ENCODE measurements at places on chromosomes 6 and 20. TPM values are rescaled to one million over a fixed set of nuclear protein-coding genes. Genes with fewer than 3 reads are reported as not detected.

Gene OPRM1
- 3.1 TPM for total RNA-seq

DNA sequence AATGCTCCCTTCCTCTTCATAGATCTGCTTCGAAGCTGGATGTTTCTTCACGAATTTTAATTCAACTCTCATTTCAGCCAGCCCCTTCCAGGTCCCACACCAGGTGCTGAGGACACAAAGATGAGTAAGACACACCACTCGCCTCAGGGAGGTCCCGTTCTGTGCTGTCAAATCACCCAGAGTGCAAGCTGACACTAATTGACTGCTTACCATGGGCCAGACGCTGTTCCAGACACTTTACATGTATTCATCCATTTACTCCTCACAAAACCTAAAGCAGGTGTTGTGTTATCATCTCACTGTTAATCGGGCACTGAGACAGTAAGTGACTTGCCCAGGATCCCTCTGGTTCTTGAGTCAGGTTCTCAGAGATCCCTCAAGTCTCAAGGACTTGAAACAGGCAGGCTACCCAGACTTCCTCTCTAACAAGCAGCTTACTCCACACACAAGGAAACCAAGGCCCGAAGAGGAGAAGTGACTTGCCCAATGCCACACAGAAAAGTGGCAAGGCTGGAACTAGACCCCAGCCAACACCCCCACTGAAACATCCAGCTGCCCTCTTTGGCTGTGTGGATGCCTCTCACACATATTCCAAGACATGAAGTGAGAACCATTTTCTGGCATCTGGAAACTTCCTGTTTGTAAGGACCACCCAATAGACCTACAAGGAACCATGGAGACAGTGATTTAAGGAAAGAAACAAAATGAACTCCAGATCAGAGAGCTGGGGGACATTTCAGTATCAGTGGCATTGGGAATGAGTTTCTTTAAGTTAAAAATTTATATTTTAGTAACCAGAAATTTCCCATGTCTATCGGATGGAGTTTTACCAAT lies 174.5 kb downstream of the CDC5L start:
- no peaks in the 10 kb centered on the region for H3K27me3 ChIP-seq
- H3K27ac ChIP-seq, result no peak overlapping the region

Gene POM121L2
- total RNA-seq, result not detected

Gene PCK1
- 14.3 TPM for total RNA-seq

- peak; percentile 96 for DNase-seq
- H3K27me3 ChIP-seq, result no peaks in the 10 kb centered on the region
Measured at GRCh38 chr6:159693128-159693893, at the start of gene SOD2. Gene SOD2 (minus strand): TSS chr6:159693241. CDS start chr6:159693167, 74 bp downstream.

DNA sequence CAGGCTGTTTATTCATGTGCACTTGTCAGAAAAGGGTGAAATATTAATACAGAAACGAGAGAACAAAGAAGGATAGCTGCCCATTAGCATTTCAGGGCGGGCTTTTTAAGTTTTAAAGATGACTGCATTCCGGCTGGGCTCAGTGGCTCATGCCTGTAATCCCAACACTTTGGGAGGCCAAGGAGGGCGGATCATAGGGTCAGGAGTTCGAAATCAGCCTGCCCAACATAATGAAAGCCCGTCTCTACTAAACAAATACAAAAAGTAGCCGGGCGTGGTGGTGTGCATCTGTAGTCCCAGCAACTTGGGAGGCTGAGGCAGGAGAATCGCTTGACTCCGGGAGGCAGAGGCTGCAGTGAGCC lies 130.5 kb downstream of the HFE start:
- H3K36me3 ChIP-seq, result no peaks in the 10 kb centered on the region
- no peak for DNase-seq
- H3K4me1 ChIP-seq, result no peaks in the 10 kb centered on the region
- peak overlapping the region; percentile 41 for H3K27ac ChIP-seq
- peaks cover 21% of the 10 kb centered on the region for H3K27me3 ChIP-seq

DNA sequence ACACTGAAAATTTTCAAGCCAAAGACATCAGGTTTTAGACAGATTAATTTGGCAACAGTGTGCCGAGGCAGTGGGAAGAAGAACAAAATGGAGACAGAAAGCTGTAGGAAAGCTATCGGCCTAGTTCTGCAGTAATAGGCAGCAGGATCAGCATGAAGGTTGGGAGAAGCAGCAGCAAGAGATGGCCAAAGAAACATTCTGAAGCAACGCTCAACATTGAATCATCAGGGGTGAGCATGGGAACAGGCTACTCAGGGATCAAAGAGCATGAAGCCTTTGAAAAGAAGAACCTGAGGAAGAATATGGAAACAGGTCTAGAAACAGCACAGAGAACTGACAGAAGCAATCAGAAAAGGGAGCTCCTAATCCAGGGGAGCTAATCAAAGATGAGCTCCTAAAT lies 7.1 kb upstream of the DST start:
- H3K27ac ChIP-seq, result no peak overlapping the region
- H3K27me3 ChIP-seq, result no peaks in the 10 kb centered on the region
- DNase-seq, result no peak
- H3K4me3 ChIP-seq, result no peak overlapping the region
- peaks cover 9% of the 10 kb centered on the region for H3K4me1 ChIP-seq

Gene EYS
- not detected for total RNA-seq

DNA sequence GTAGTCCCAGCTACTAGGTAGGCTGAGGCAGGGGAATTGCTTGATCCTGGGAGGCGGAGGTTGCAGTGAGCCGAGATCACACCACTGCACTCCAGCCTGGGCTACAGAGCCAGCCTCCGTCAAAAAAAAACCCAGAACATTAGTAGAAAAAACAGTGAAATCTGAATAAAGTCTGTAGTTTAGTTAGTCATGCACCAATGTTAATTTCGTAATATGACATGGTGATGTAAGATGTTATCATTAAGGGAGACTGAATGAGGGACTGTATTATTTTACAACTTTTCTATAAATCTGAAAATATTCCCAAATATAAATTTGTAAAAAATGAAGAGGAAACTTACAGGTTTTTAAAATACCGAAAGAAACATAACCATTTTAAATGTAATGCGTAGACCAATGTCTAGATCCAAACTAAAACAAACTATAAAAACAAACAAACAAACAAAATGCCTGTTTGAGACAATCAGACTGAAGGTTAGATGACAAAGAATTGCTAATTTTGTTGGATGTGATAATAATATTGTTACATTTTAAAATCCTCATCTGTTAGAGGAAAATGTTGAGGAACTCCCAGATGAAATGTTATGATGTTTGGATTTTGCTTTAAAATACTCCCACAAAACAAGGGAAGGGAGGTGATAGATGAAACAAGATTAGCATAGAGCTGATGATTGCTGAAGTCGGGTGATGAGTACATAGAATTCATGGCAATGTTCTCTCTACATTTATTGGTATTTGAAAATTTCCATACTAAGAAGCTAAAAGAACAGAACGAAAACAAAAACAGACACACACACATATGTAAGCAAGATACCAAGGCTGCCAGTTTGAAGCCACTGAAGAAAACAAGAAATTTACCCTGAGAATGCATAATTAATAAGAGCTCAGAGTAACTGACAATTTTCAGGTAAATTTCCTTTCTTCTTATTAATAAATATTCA lies 1.8 kb downstream of the GSTA4 start:
- no peak for DNase-seq
- H3K4me1 ChIP-seq, result peaks cover 14% of the 10 kb centered on the region
- no peaks in the 10 kb centered on the region for H3K36me3 ChIP-seq
- H3K4me3 ChIP-seq, result peak overlapping the region; percentile 63
- no peaks in the 10 kb centered on the region for H3K27me3 ChIP-seq

Gene CST4
- total RNA-seq, result not detected

DNA sequence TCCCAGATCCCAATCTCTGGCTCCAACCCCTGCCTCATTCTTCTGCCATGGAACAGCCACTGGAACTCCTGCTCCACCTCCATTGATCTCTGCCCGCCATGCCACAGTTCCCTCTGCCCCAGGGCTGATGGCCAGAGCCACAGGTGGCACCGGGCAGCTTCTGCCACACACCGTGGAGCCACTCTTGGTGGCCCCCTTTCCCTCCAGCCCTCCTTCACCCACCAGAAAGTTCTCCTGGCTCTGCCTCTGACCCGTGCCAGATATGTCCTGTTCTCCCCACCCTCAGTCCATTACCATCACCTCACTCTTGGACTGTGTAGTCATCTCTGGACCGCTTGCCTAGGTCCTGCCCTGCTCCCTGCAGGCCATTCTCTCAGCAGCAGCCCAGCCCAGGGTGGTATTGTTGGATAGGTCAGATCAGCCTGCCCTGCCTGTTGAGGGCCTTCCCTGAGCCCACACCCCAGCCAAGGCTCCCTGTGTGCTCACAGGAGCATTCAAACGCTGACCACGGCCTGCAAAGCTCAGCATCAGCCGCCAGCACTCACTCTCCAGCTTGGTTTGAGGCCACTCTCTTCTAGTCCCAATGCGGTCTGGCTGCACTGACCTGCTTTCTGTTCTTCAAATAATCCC lies 16.8 kb upstream of the SYNDIG1 start:
- no peaks in the 10 kb centered on the region for H3K36me3 ChIP-seq
- no peak overlapping the region for H3K4me3 ChIP-seq
- H3K27ac ChIP-seq, result no peak overlapping the region
- H3K4me1 ChIP-seq, result no peaks in the 10 kb centered on the region

Gene SDCBP2
- 14.8 TPM for total RNA-seq

GRCh38 chr6:47405273-47405672 lies 72.3 kb upstream of the CD2AP start:
- H3K4me1 ChIP-seq, result no peaks in the 10 kb centered on the region
- H3K27me3 ChIP-seq, result no peaks in the 10 kb centered on the region

Gene SLPI
- total RNA-seq, result 34.0 TPM

DNA sequence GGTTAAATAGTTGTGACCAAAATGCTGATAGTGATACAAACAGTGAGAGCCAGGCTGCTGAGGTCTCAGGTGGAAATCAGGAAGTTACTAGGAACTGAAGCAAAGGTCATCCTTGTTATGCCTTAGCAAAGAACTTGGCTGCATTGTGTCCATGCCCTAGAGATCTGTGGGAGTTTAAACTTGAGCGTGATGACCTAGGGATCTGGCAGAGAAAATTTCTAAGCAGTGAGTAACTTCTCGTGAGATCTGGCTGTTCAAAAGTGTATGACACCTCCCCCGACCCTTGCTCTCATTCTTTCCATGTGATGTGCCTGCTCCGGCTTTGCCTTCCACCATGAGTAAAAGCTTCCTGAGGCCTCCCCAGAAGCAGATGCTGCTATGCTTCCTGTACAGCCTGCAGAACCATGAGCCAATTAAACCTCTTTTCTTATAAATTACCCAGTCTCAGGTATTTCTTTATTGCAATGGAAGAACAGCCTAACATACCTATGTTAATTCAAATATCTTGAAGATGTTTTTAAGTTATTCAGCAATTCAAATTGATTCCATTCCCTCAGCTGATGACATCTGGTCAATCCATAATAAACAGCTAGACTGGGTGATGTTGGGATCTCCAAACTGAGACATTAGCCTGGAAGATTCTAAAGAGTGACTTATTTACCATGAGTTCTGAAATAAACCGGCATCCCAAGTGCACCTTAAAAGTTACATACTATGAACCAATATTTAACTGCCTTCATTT lies 33.8 kb downstream of the KIF16B start:
- DNase-seq, result no peak
- H3K4me3 ChIP-seq, result no peak overlapping the region
- no peaks in the 10 kb centered on the region for H3K36me3 ChIP-seq

- no peak for DNase-seq
- no peaks in the 10 kb centered on the region for H3K27me3 ChIP-seq
- no peak overlapping the region for H3K27ac ChIP-seq
Measured at GRCh38 chr6:80603679-80604078, 497.2 kb downstream of the BCKDHB start.

DNA sequence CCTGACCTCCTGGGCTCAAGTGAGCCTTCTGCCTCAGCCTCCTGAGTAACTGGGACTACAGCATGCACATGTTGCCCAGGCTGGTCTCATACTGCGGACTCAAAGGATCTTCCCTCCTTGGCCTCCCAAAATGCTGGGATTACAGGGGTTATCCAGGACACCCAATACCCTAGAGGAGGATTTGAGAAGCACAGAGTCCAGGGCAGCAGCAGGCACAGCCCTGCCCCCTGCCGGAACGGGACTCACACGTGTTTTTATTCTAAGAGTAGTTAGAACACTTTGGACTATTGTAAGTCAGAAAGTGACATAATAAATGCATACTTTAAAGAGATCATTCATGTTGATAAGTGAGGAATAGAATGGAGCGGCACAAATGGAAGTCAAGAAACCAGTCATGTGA lies 80.2 kb downstream of the C6orf118 start:
- H3K27ac ChIP-seq, result no peak overlapping the region
- no peak for DNase-seq
- H3K4me1 ChIP-seq, result no peaks in the 10 kb centered on the region
- no peaks in the 10 kb centered on the region for H3K27me3 ChIP-seq

Gene HCRTR2
- not detected for total RNA-seq

Gene RAB5IF
- 42.0 TPM for total RNA-seq

DNA sequence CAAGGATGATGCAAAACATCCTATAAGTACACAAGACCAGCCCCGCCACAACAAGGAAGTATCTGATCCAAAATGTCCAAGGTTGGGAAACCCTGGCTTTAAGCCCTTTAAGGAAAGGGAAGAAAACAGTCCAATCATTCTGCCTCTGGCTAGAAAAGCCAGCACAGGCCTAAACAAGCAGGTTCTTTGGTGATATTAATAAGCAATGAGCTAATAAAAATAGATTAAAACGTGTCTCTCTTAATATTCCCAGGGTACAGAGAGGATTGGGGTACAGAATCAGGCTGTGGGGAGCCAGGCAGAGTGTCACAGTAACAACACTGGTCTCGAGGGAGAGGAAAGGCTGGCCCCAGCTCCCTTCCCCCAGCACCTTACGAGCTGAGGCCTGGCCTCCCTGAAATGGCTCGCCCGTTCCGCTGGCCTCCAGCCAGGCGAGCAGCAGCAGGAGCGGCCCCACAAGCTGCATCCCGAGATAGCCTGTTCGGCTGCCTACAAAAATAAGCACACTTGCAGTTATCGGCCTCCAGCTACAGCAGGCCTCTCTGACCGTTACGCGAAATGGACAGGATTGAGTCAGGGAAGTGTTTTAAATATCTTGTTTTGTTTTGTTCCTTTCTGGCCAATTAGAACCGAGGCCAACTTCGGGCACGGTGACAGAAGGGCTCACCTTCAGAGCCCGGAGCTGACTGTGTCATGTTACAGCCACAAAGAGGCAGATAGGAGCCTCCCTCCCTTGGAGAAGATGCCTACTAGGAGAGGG lies 4.0 kb upstream of the ZMYND8 start:
- H3K36me3 ChIP-seq, result no peaks in the 10 kb centered on the region
- no peak overlapping the region for H3K4me3 ChIP-seq
- DNase-seq, result peak; percentile 78
- no peaks in the 10 kb centered on the region for H3K27me3 ChIP-seq
- peak overlapping the region; percentile 99 for H3K27ac ChIP-seq

- H3K4me3 ChIP-seq, result no peak overlapping the region
- H3K27ac ChIP-seq, result no peak overlapping the region
- H3K4me1 ChIP-seq, result peaks cover 7% of the 10 kb centered on the region
- no peak for DNase-seq
- no peaks in the 10 kb centered on the region for H3K27me3 ChIP-seq
Measured at GRCh38 chr20:53847837-53848170, 222.6 kb downstream of the BCAS1 start.

Gene PNISR
- 97.8 TPM for total RNA-seq

GRCh38 chr6:36777801-36778200 lies 61.4 kb downstream of the CPNE5 start:
- DNase-seq, result no peak
- peaks cover 40% of the 10 kb centered on the region for H3K4me1 ChIP-seq
- H3K27me3 ChIP-seq, result no peaks in the 10 kb centered on the region
- no peaks in the 10 kb centered on the region for H3K36me3 ChIP-seq

Gene EPHA7
- total RNA-seq, result 0.26 TPM

- DNase-seq, result no peak
- no peaks in the 10 kb centered on the region for H3K36me3 ChIP-seq
- no peaks in the 10 kb centered on the region for H3K4me1 ChIP-seq
- H3K27me3 ChIP-seq, result no peaks in the 10 kb centered on the region
Measured at GRCh38 chr6:6386010-6386409, 65.5 kb upstream of the F13A1 start.

Gene FAXC
- 0.33 TPM for total RNA-seq
